ENCODE measurements at places on chromosomes 5 and 9. TPM values are rescaled to one million over a fixed set of nuclear protein-coding genes. Genes with fewer than 3 reads are reported as not detected.

Gene SPATA31C1
- not detected for total RNA-seq

- no peaks in the 10 kb centered on the region for H3K27me3 ChIP-seq
- no peak for DNase-seq
- H3K27ac ChIP-seq, result no peak overlapping the region
Measured at GRCh38 chr5:149007174-149007573, 55.7 kb downstream of the SH3TC2 start.

Gene UHRF2
- total RNA-seq, result 60.1 TPM

GRCh38 chr9:132579427-132579798 lies 3.0 kb upstream of the BARHL1 start:
- H3K27ac ChIP-seq, result no peak overlapping the region
- H3K4me1 ChIP-seq, result peaks cover 10% of the 10 kb centered on the region
- H3K27me3 ChIP-seq, result peaks cover 75% of the 10 kb centered on the region
- DNase-seq, result no peak
- H3K36me3 ChIP-seq, result no peaks in the 10 kb centered on the region

GRCh38 chr5:74257645-74258313 lies 382.7 kb downstream of the ENC1 start:
- no peak overlapping the region for H3K27ac ChIP-seq
- H3K27me3 ChIP-seq, result peaks cover 6% of the 10 kb centered on the region
- DNase-seq, result no peak
- H3K4me1 ChIP-seq, result no peaks in the 10 kb centered on the region
- no peaks in the 10 kb centered on the region for H3K36me3 ChIP-seq

Gene ADGRV1
- total RNA-seq, result not detected

Gene C9orf43
- 0.74 TPM for total RNA-seq

Gene DDX4
- total RNA-seq, result not detected
